D341Med (cell line): ENCODE measurements at places on chromosomes 13 and 19.

GRCh38 chr13:110274687-110275086 is 32.3 kb downstream of the COL4A1 start:
- DNase-seq, result no peak

- DNase-seq, result no peak
Measured at GRCh38 chr13:85772367-85772766, 26.9 kb downstream of the SLITRK6 start.

- no peak for DNase-seq
Measured at GRCh38 chr13:31274390-31274789, 74.6 kb downstream of the B3GLCT start.

DNA sequence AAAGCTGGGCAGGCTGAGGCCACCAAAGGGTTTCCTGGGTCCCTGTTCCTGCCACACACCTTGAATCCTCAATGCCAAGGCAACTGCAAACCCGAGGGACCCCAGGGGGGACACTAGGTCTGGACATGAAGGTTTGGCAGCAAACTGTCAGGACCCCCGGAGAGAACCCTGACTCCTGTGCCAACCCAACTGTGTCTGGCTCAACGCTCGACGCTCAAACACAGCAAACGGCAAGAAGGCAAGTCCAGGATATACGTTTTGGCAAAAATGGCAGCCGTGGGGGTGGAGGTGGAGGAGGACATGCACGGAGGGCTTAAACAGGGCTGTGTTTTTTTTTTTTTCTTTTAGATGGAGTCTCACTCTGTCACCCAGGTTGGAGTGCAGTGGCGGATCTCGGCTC is 73.0 kb downstream of the GADD45B start:
- no peak for DNase-seq

DNA sequence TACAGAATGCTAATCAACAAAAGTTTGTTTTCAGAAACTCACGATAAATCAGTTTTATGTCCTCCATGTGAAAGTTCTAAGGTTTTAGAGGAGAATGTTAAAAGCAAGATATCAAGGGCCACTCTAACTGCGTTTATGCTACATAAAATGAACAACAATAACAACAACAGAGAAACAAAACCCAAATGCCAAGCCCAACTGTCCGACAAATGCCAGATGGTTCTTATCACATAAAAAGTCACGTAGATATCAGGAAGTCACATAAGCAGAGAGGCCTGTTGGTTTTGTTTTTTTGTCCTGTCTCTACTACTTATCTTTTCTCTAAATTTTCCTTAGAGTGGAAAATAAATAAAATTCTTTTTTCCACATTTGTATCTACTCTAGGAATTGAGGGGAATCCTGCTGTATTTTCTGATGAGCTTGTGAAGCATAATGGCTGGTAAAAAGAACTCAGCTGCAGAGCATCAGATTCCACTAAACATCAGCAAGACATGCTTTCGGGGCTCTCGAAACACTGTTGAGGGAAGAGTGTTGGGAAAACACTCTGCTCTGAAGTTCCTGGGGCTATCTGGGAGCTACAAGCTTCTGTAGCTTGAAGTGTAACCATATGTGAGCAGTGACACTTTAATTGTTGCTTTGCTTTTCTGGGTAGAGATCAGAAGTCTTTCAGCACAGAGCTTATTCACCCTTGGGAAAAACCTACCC is 110.1 kb downstream of the SLAIN1 start:
- no peak for DNase-seq

DNA sequence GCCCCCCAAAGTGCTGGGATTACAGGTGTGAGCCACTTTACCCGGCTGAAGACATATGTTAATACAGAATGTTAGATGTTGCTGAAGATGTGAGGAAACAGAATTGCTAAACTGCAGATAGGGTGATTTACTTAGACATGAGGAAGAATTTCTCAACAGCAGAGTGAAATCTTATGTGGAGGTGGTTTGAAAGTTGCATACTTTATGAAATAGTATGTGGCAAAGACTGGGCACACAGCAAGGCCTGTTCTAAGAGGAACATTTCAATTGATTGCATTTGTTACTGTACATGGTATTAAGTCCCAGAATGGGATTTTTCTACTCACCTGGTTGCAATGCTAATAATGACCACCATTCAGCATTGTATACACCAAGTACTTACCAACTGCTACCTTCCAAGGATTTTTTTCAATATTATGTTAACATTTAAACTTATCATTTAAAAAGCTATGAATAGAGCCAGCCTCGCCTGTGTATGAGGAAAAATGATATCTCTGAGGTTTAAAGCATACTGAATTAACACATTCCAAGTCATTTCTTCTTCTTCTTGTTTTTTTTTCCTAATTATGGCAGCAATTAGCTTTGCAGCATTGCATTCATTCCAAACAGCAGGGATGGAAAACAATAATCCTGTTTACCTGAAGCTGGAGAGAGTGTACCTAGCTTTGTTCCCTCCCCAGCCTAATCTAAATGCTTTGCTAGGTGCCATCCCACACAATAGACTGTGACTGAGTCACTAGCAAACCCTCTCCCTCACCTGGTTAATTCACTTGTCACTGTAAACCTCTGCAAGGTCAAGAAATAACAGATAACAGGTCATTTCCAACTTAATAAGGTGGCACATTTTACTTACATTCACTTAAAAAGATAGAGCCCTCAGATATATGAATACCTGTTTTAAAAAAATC is 19.4 kb upstream of the KLF5 start:
- DNase-seq, result no peak

DNA sequence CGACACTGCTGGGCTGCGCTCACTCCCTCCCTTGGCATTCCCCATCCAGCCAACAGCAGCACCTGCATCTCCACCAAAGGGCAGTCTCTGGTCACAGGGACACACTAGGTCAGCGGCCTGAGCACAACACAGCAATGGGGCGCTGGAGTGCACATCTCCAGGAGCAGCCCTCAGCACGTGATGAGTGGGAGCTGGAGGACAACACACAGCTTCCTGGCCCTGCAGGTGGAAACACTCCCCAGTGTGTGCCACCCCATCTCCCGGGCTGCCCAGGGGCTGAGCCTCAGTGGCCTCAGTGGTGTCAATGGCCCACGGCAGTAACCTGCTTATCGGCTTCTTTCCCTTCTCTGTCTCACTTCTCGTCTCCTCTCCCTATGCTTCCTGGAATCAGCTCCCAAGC is 96.8 kb upstream of the VSTM2B start:
- no peak for DNase-seq

DNA sequence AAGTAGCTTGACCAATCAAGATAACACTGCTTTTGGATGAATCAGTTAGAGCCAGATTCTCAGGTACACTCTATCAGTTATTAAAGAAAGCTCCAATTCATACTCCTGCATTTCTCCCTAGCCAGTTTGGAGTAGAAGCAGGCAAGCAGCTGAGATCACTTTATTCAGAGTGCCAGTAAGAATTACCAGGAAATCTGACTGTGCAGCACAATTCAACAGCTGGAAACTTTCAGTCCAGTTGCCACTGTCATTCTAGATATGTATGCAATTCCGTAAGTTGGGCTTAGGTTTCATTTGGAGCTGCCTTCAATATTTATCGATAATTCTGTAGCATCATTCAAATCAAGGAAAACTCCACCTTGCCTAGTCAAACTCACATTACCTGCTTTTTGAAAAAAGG is 2625.6 kb upstream of the PCDH20 start:
- DNase-seq, result no peak

DNA sequence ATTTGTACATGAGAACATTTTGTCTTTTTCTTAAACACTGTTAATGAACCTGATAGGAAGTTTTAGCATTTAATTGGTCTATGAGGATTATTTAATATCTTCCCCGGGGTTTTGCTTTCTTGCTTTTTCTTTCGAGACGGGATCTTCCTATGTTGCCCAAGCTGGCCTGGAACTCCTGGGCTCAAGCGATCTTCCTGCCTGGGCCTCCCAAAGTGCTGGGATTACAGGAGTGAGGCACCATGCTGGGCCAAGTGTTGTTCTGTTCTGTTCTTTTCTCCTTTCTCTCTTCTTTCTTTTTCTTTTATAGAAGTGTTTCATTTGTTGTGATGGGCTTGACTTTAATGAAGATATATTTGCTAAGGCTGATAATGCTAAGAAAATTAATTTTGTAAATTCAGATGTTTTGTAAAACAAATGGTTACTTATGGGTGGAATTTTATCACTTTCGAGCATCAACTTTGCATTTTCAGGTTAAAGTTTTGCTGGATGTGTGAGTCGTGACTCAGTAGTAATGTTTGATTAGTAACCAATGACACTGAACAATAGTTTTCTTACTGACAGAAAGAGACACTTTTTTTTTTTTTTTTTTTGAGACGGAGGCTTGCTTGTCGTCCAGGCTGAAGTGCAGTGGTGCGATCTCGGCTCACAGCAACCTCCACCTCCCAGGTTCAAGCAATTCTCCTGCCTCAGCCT is 2.2 kb downstream of the PAN3 start:
- DNase-seq, result no peak

DNA sequence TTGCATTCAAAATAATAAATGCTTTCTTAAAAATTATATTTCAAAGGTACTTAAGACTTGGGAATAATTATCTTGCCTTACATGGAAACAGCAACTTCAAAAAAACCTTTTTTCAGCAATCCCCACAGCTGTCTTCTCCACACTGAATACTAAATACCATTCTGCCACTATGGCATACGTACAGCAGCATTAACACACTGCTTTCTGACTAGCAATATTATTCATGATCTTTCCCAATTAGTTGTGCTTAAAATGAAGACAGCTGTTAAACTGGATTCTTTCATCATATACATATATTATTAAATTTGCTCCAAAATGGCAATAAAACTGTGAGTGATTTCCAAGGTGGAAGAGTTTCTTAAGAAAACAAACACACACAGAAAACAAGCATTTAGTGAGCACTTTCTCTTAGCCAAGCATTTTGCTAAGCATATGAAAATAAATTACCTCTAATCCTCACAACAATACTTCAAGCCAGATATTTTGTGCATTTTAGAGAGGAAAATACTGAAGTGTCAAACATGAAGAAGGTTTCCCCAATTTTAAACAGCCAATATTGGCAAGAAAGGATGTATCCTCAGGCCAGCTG is 609.5 kb downstream of the SLITRK1 start:
- no peak for DNase-seq

GRCh38 chr13:109668433-109669233 is 117.8 kb downstream of the IRS2 start:
- DNase-seq, result no peak

DNA sequence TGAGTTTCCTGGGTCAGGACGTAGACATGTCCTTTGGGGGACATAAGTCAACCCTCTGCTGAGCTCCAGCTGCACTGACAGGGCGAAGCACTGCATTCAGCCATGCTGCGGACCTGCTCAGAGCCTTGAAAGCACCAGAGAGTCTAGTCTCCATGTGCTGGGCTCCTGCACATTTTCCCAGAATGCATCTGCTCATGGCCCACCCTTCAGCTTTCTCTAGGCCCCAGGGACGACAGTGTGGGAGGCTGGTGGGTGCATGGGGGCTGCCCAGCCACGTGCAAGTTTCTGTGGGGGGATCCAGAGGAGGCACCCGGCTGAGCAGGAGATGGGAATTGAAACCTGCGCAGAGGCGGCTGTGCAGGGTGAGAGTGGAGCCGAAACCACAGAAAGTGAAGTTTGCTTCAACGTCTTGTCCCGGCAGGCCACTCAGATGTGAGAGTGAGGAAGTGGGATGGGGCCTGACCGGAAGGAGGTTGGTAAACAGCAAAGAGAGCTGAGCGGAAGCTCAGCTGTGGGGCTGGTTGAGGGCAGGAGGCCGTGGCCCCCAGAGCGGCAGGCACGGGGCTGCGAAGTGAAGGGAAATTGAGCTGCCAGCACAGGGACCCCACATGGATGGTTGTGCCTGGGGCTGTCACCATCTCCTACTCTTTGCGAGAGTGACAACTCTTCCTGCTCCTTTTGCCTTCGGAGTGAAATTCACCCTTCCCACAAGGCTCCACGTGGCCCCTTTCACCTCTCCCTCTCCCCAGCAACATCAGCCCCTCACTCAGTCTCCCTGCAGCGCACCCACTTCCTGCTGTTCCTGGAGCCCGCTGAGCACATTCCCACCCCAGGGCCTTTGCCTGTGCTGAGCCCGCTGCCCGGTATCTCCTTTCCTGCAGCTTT is 11.8 kb downstream of the PGLS start:
- DNase-seq, result no peak

DNA sequence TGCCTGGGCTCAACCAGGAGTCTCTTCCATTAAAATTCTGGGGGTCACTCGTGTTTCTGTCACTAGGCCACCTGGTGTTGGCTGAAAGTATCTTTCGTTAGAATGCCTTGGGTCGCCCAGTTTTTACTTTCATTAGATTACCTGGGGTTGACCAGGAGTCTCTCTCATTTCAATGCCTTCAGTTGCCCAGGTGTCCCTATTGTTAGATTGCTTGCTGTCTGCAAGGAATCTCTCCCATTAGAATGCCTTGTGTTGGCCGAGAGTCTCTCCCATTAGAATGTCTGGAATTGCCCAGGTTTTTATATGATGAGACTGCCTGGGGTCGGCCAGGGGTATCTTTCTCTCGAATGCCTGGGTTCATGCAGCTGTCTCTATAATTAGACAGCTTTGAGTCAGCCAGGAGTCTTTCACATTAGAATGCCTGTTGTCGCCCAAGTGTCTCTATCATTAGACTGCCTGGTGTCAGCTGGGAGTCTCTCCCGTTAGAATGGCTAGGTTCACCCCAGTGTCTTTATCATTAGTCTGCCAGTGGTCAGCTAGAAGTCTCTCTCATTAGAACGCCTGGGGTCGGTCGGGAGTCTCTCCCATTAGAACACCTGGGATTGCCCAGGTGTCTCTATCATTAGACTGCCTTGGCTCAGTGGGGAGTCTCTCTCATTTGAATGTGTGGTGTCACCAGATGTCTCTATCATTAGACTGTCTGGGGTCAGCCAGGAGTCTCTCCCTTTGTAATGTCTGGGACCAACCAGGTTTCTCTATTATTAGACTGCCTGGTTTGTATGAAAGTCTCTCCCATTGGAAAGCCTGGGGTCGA is 1446.8 kb downstream of the UQCRFS1 start:
- DNase-seq, result no peak

DNA sequence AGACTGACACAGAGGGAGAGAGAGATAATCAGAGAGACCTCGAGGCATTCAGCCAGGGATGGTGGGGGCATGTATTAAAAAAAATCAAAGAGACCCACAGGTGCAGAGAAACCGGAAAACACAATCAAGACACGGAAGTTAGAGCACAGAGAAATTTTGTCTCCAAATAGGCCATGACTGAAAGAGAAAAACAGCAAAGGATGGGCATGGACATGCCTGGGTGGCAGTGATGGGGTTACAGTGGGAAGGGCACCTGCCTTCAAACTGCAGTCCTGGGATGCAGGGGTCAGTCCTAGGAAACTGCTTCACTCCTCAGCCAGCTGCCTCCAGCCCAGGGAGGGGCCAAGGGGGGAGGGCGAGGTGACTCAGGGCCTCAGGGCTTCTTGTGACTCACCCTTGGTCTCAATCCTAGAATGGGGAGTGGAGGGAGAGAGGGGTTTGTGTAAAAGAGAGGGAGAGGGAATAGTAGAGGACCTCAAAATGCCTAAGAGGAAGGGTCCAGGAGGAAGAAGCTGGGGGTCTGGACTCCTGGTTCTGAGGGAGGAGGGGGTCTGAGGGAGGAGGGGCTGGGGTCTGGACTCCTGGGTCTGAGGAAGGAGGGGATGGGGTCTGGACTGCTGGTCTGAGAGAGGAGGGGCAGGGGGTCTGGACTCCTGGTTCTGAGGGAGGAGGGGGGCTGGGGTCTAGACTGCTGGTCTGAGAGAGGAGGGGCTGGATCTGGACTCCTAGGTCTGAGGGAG is 3.6 kb upstream of the KCNN4 start:
- no peak for DNase-seq

GRCh38 chr13:63393112-63393511 is 1977.5 kb upstream of the PCDH20 start:
- no peak for DNase-seq

GRCh38 chr19:9865732-9866501 is 30.8 kb downstream of the PIN1 start:
- peak; percentile 71 for DNase-seq
